ENCODE measurements at places on chromosomes 1 and 21.
A peak's percentile ranks its signal among the peaks of the same experiment; 100 is the strongest.

DNA sequence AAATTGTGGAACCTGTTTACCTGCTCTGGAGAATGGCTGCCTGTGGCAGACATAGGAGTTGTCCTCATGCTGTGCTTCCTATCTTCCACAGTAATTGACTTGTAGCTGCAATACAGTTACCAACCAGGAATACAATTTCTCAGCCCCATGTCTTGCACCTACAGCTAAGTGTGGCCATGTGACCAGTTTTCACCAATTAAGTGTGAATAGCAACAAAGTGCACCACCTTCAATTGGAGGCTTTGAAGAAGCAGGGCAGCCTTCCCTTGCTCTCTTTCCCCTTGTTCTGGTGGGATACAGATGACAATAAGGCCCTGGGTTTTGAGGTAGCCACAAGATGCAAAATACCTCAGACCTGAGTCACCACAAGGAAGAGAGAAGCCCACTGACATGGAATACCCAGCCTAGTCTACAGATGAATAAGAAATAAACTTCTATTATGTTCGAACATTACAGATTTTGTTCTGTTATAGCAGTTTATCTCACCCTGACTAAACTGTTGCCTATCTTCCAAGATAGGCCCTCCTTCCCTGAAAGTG, 70.2 kb upstream of the S1PR1 start:
- DNase-seq = no peak

DNA sequence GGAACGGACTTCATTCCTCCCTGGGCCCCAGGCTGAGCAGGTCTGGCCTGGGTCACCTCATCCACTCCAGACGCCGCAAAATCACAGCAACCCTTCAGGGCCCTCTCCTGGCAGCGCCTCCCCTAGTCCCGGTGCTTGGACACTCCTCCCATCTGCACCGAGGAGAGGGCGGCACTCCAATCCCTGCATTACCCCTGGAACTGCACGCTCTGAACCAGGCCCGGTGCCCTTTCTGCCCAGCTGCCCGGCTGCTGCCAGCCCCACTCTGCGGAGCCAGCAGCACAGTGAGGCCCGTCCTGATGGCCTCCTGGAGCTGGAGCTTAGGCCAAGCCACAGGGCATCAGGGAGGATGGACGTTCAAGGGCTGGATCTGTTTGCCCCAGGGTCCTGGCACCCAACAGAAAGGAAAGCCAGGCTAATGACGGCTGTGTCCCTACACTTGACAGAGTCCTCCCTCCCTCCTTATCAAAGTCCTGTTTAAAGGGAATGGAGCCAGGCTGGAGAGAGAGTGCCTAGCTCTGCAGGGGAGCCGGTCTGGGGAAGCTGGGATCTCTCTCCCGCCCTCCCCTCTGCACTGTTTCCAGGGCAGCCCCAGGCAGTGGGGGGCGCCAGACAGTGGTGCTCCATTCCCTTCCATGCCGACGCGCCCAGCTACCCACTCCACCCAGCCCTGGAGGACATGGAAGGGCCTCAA, 12.7 kb downstream of the COL6A2 start:
- DNase-seq = peak; percentile 89

GRCh38 chr1:223344491-223344890, 19.5 kb downstream of the SUSD4 start:
- no peak for DNase-seq

DNA sequence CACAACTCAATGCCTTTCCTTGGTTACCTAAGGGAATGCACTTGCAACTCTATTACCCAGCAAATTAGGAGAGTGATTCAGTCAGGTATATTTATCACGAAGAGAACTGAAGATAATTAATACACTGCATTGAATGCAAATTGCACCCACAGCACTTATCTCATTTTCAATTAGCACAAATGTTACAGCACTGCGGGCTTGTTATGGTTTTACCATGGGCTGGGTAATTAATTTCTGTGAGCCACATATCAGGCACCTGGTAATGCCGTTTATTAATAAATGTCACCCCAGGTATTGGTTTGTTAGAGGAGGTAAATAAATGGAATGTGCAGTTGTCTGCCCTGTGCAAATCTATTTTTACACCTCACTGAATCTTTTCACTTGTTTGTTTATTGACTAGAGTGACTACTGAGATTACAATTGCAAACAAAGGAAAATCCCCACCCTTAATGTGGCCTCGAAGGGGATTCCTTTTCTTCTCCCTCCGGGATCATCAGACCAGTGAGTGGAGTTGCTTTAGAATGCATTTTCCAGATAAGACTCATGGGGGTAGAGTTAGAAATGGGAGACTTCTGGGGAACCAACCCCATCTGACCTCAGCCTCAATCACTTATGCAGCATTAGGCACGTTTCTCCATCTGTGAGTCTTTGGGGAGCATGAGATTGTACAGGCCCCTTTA, 269.3 kb downstream of the RPS6KC1 start:
- DNase-seq = no peak

- DNase-seq = no peak
Measured at GRCh38 chr1:109750241-109750882, 9.5 kb upstream of the GSTM3 start.

DNA sequence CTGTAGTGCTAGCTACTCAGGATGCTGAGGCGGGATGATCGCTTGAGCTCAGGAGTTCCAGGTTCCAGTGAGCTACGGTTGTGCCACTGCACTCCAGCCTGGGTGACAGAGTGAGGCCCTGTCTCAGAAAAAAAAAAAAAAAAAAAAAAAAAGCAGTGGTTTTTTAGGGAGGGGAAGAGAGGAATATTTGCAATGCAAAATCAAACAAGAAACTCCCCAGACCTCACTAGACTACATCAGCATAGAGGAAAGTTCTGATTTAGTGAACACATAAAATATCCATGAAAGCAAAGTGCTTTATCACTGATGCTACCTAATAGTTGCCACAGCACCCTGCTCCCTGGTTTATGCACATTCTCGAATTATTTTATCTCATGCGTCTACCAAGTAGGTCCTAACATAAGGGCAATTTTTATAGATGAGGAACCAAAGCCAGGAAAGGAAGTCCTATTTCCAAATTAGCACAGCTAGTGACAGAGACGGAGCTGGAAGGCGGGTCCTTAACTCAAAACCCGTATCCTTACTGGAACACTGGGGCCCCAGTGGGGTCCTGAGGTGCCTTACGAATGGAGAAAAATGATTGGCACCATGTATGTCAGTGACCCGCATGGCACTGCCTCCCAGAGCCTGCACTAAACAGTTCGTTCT, 50.7 kb upstream of the GPR157 start:
- DNase-seq = no peak

DNA sequence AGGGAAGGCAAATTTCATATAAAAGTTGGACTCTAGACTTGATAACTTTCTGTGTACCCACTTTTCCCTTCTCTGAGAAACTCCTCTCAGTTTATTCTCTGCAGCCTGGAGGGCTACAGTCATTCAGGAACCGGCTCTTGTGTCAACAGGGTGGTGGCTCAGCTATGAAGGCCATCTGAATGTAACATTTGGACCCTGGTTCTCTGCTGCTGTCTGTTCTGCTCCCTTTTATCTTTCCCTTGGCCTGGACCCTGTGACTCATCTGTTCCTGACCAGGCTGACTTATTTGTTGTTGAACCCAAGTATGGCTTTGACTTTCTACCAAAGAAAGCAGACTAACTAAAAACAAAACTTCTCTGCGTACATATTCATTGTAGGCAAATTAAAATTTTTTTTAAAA, 75.4 kb downstream of the CENPF start:
- DNase-seq = no peak

GRCh38 chr1:150001415-150001814, 9.1 kb downstream of the OTUD7B start:
- DNase-seq = no peak

DNA sequence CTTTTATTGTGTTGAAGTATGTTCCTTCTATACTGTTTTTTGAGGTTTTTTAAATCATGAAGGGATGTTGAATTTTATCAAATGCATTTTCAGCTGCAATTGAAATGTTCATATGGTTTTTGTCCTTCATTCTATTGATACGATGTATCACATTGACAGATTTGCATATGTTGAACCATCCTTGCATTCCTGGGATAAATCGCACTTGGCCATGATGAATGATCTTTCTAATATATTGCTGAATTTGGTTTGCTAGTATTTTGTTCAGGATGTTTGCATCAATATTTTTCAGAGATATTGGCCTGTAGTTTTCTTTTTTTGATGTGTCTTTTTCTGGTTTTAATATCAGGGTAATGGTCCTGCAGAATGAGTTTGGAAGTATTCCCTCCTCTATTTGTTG, 214.0 kb downstream of the LMO4 start:
- no peak for DNase-seq

DNA sequence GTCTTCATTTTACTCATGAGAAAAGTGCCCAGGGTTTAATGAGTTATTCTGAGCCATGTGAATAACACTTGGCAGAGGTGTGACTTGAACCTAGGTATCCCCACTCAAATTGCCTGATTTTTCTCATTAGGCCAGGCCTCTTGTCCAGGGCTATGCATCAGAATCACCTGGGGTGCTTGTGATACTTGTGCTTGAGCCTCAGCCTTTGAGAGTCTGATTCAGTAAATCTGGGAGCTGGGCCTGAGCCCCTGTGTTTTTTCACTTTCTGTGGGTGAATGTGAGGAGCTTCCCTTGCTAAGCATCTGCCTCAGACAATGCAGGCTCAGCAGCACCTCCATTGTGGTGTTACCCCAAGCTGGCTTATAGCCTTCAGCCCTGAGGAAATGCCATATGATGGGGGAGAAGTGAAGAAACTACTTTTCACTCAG, 127.1 kb downstream of the S1PR1 start:
- DNase-seq = no peak

- no peak for DNase-seq
Measured at GRCh38 chr1:228836427-228836826, 101.1 kb downstream of the RHOU start.

DNA sequence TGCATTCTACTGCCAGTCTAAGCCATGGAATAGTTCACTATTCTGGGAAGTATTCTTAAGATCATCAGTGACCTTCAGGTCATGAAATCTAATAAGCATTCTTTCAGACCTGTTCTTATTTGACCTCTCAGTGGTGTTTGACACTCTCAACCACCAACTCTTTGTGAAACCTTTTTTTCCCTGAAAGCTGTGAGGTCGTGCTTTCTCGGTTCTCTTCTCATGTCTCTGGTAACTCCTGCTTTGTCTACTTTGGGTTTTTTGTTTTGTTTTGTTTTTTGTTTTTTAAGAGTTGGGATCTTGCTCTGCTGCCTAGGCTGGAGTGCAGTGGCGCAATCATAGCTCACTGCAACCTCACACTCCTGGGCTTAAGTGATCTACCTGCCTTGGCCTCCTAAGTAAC, 56.3 kb downstream of the POU2F1 start:
- DNase-seq = no peak

DNA sequence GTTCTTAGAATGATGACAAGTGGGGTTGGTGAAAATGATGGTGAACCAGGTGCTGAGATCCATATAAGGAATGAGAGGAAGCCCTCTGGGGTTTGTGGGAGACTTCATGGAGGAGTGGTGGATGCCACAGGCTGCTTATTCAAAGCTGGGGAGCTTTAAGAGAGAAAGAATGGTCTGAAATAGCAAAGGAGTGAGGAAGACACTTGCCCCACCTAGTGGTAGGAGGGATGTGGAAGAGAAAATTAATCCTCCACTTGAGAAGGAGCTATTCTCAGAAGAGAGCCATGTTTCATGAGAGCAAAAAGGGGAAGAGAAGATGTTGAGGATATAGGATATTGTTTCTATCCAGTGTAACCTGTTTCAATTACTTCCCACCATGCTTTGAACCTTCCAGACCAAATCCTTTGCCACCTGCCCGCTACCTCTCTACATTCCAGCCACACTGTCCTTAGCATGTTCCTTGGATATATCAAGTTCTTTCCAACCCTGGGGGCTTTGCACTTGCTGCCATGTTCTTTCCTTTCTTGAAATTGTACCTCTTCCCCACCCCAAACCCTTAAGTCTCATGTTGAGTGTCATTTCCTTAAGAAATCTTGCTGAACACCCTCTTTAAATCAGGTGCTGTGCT, 19.6 kb upstream of the ZNF648 start:
- DNase-seq = peak; percentile 82

- no peak for DNase-seq
Measured at GRCh38 chr1:223355699-223356098, 8.3 kb downstream of the SUSD4 start.

DNA sequence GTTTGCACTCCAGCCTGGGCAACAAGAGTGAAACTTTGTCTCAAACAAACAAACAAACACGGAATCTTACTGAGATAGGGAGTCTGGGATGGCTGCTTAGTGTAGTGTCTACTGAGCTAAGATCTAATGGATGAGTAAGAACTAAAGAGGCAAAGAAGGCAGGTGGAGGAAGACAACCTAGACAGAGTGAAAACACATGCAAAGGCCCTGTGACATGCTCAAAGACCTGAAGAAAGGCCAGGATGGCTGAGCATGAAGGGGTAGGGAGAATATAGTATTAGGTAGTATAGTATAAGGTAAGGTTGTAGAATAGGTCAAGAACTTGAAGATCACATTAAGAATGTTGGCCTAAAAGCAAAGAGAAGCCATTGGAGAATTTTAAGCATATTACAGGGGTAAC, 49.1 kb downstream of the MAP3K7CL start:
- DNase-seq = no peak

DNA sequence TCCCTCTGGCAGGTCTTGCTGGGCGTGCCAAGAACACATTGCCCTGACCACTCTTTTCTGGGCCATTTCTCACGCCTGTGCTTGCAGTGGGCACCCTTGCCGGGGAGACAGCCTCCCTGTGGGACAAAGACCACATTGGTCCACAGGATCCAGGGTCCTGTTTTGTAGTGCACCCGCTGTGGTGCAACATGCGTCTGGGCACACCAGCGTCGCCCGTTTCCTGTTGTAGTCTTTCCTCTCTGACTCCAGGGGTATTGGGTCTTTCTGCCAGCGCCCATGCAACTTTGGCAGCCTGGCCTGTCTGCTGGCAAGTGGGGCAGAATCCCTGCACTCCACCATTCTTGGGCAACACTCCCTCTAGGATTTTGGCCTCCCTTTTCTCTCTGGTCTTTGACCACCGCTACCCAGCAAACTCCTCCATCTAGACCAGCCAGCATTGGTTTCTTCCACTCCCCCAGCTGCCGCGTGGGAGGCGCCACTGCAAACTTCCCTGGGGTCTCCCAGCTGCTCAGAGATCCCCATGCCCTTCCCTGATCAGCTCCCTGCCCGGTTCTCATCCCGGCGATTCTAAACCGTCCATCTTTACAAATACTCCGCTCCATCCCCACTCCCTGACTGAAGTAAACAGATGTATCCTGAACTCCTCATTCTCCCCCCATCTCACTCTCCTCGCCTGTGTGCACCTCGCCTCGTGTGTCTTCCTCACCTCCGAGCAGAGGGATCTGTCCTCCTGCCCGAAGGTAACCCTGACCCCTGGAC, 1.2 kb upstream of the TPRG1L start:
- no peak for DNase-seq

DNA sequence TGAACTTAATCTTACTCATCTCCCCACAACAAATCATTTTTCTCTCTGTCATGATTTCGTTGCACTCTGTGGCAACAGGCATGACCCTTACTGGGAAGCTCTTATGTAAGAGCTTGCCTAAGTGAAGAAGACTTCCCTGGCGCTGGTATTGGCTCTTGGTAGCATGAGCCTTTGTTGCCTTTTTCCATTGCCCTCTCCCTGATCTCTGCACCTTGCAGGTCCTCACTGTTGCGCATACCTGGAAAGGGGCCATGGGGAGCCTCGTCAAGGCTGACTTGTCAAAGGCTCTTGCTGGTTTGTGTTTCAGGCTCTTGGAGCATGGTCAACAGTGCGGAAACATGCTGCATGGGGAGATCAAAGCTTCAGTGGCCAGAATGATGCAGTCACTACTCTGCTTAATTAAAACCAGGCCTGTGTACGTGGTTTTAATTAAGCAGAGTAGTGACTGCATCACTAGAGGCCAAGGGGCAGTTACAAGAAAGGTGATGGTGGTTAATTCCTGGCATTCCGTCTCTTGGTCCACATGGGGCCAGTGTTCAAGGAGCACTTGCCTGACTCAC, 141.3 kb downstream of the SPATA46 start:
- DNase-seq = no peak

- DNase-seq = no peak
Measured at GRCh38 chr1:2322581-2323211, 68.7 kb downstream of the MORN1 start.

Data from H7 (cell line).